Muscle of arm (tissue), 14 donors: ENCODE measurements at places on chromosomes 5 and 9. TPM values are rescaled to one million over a fixed set of nuclear protein-coding genes. Genes with fewer than 3 reads are reported as not detected.

- DNase-seq, result no peak
Measured at GRCh38 chr5:127621601-127622325, 27.1 kb upstream of the CTXN3 start.

GRCh38 chr5:79582186-79582585 lies 30.1 kb upstream of the TENT2 start:
- DNase-seq, result no peak

- no peak for DNase-seq
Measured at GRCh38 chr5:152625696-152626095, 220.6 kb upstream of the NMUR2 start.

DNA sequence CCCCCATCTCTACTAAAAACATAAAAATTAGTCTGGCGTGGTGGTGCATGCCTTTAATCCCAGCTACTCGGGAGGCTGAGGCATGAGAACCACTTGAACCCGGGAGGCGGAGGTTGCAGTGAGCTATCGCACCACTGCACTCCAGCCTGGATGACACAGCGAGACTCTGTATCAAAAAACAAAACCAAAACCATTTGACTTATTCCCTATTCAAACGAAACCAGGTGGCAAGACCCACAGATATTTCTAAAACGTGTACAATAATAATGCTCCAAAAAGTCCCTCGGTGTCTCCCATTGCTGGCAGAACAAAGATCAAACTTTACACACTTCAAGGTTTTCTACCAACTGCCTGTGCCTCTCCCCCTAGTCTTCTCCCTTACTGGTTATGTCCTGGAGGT lies 29.8 kb downstream of the HMGCR start:
- no peak for DNase-seq

DNA sequence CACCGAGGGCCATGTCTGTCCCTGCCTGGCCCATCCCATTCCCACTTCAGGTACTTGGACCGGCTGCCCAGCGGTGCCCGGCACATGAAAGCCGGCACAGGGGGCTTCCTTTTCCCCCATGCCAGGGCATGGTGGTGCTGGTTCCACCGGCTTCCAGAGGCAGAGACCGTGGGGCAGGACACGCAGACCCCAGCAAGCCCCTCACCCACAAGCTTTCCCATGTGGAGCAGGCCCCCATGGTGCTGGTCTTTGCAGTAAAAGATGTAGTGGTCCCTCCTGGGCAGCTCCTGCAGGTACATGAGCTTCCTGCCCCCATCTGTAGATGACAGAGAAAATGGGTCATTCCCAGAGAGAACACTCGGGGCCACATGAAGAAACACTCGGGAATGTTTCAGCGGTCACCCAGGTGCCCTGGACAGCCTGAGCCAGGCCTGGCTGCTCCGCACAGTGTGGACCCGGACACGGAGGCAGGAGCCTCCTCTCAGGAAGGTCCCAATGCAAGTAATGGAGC lies 2.0 kb downstream of the OBP2B start:
- no peak for DNase-seq

- peak; percentile 80 for DNase-seq
Measured at GRCh38 chr9:106438928-106439327, 424.0 kb upstream of the ZNF462 start.

- no peak for DNase-seq
Measured at GRCh38 chr5:79699763-79700400, 10.2 kb downstream of the CMYA5 start.

GRCh38 chr5:57889558-57889957 lies 406.9 kb upstream of the ACTBL2 start:
- DNase-seq, result no peak

- no peak for DNase-seq
Measured at GRCh38 chr9:131387394-131387793, 6.5 kb upstream of the PRRC2B start.

- no peak for DNase-seq
Measured at GRCh38 chr5:180401229-180401907, 48.2 kb upstream of the GFPT2 start.

DNA sequence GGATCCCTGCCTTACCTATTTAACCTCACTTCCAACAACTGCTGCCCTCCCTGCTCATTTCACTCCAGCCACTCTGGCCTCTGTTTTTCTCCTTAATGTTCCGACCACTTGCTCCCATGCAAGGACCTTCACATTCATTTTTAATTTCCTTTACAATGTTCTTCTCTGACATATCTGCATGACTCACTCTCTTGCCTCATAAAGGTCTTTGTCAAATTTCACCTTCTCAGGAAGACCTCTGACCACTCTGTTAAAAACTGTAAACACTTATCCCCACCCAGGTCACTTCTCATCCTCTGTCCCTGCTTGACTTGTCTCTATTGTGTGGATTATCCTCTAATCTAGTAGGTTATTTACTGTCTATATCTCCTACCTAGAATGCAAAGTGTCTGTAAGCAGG lies 751.2 kb downstream of the BRINP1 start:
- no peak for DNase-seq

DNA sequence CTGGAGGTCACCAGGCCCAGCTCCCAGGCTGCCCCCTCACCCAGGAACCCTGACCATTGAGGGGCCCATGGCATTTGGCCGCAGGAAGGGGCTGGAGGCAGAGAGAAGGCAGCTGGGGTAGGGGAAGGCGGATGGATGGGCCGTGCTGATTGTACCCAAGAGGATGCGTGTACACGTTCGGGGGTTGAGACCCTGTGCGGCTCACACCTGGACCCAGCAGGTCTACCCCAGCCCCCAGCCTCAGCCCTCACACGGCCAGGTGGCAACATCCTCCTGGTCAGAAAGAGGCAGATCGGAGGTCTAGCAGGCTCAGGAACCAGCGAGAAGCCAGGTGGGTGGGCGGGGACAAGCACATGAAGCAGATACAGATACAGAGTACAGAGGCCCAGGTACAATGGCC lies 33.7 kb downstream of the NACC2 start:
- no peak for DNase-seq

DNA sequence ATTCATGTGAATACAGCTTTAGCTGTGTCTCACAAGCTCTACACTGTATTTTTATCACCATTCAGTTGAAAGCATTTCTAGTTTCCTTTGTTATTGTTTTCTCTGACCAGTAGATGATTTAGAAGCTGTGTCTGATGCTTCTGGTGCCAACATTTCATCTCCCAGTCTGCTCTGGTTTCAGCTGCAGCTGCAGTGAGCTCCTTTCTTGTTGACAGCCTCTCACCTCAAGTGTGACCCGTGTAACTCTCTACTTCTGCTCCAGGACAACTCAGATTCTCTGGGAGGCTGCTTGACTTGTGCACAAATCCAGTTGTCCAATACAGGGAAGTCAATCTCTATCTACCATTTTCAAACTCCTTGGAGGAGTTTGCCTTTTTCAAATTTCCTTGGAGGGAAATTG lies 504.8 kb downstream of the DIRAS2 start:
- DNase-seq, result no peak

GRCh38 chr9:34963552-34963951 lies 5.5 kb downstream of the PHF24 start:
- no peak for DNase-seq

- DNase-seq, result peak; percentile 35
Measured at GRCh38 chr5:61301341-61302199, 30.5 kb upstream of the ZSWIM6 start.

DNA sequence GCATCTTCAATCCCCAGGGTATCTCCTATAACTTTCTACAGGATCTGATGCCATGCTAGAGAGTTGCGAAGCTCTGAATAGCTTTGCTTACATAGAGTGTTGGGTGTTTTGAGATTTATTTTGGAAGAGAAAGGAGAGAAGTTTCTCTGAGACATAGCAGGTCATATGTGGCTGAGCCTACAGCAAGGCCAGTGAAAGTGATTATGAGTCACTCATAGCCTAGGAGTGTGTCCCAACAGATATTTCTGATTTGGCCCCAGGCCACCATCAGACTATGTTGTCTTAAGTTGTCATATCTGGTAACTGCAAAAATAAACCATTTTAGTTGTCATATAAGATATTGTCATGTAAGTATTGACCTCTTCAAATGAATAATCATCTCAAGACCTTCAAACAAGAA lies 132.0 kb upstream of the RAI14 start:
- DNase-seq, result no peak

- no peak for DNase-seq
Measured at GRCh38 chr9:76198336-76198735, 195.9 kb downstream of the RFK start.

DNA sequence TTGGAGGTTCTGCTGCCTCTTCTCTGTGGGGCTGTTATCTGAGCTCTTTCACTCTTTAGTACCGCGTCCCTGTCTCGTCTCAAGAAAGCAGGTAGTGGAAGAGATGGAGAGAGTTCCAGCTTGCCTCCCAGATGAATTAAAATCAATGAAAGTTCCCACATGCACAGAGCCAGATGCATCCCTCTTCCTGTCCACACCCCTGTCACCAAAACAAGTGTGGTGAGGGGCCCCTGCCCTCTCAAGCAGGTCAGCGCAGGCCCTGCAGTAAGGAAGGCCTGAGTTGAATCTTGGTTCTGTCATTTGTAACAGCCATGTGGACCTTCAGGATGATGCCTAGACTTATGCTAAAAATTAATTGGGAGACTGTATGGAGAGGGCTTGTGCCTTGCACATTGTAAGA lies 26.9 kb downstream of the GALNT10 start:
- DNase-seq, result no peak

Gene C5orf34
- 2.6 TPM for polyA plus RNA-seq

Gene ANKRD20A1
- 1.3 TPM for polyA plus RNA-seq

Gene GLRA1
- polyA plus RNA-seq, result not detected

Gene BSPRY
- polyA plus RNA-seq, result 0.39 TPM

Gene SPZ1
- not detected for polyA plus RNA-seq

Gene LCN9
- not detected for polyA plus RNA-seq

Gene VCAN
- 736 TPM for polyA plus RNA-seq

Gene PCDHGA9
- polyA plus RNA-seq, result 3.4 TPM

Gene TAF1L
- polyA plus RNA-seq, result not detected

Gene PSAT1
- 44.4 TPM for polyA plus RNA-seq

Gene TMEM245
- 56.8 TPM for polyA plus RNA-seq

Gene IL31RA
- polyA plus RNA-seq, result 1.3 TPM
